Suprapubic skin (tissue), 4 donors: ENCODE measurements at places on chromosomes 4 and X. TPM values are rescaled to one million over a fixed set of nuclear protein-coding genes. Genes with fewer than 3 reads are reported as not detected.

DNA sequence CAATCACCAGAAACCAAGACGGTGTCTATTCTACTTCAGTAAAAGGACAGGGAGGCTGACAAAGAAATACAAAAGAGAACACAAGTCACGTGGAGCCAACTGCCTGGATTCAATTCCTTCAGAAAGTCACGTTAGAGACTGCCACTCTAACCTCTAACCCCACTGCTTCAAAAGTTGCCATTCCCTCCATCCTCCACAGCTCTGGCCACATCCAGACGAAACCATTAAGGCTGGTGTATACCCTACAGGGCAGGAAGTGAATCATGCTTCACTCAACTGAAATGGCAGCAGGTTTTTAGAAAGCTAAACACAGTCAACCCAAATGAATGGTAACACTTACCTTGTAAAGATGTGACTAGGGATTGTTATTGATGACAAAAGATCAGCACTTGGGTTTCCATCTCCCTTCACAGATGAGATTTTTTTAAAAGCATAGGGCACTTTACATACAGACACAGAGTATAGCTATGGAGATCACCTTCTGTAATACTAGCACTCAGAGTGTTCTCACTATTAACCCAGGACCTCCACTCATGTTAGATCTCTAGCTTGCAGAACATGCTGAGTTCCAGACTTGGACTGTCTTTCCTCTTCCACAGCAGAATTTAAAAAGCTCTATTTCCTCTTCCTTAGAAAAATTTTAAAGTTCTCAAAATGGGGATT is 37.4 kb downstream of the MAML3 start:
- DNase-seq, result no peak

DNA sequence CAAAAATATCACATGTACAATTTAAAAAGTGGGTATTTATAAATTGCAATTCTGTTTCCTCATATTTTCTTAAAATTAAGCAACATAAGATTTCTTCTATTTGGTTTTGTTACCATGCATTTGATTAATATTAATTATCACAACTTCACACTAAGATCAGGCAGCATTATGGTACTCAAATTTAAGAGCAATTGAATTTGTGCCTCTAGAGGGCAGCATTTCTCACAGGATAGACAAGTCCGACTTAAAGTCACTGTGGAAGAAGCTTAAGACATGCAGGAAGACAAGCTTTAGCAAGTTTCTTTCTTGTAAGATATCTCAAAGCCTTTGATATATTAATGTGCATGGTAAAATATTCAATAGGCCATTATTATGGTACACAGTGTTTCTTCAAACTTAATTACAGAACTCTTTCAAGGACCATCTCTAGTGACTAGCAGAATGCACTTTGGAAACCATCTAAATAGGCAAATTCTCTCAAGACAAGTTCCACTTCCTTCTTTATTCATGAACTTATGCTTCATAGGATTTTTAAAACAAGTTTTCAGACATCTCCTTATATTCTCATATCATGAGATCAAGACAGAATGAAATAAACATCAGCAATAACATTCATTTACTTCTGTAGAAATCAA is 35.0 kb downstream of the FBXW7 start:
- no peak for DNase-seq

- no peak for DNase-seq
Observed at GRCh38 chr4:1565598-1566295, 118.4 kb downstream of the FAM53A start.

- no peak for DNase-seq
Observed at GRCh38 chr4:81675791-81676393, 204.2 kb upstream of the RASGEF1B start.

DNA sequence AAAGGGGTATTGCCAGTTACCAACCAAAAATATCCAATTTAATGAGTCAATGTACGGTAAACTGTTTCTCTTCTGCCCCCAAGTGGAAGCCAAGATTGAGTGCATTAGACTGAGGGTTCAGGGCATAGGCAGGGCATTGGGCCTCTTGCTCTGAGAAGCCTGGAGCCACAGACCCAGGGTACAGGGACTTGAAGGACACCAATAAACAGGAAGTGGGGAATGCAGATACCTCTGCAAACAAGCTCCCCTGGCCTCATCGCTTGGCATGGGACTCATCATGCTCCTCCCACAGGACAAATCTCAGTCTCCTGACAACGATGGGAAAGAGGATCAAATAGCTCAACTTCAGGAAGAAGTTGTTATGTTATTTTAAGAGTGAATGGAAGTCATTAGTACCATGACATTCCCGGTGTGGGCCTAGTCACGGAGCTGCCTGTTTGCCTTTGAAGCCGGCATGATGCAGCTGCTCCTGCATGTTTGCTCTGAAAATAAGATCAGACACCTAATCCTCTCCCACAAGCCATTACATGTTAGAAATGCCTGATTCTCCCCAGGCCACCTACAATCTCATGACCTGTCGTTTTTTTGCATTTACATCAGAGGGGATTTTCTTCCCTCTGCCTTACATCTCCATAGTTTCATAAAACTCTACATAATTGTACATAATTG is 224.2 kb downstream of the RCHY1 start:
- DNase-seq, result no peak

DNA sequence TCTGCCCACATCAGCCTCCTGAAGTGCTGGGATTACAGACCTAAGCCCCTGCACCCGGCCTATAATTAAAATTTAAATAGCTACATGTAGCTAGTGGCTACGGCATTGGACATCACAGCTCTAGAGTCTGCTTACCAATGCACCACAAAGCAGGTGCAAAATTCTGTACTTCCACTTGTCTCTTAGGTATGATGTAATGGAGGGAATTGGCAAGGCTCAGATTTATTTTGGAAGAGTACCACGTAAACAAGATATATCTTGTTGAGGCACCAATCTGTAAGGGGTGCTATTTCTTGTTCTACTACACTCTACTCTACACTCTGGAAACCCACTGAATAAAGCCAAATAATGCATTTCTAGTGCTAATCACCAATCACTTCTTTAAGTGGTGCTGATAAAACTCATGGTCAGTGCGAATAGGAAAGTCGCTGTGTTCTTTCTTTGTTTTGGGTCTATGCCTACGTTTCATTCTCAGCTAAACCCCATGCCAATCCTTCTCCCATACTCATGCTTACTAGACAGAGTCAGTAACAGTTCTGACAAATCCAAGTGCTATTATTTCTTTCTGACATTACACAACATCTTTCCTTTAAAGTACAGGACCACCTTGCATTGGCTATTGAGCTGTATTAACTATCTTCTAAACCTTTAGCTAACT is 92.3 kb downstream of the GC start:
- DNase-seq, result no peak

DNA sequence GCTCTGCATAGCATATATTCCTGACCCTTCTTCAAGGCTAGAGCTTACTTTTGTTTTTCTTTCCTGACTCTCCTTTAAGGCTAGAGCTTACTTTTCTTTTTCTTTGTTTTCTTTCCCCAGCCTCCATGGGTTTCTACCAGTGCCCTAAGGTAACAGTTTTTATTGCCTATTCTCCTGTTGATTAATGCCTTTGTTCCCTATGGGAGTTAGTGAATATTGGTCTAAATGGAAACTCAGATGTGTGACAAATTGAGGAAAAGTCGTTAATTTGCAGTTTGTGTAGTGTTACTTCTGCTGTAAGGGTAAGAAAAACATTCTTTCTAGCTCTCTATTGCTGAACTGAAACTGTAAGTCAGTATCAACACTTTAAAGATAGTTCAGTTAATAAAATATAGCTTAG is 358.7 kb downstream of the IL15 start:
- DNase-seq, result no peak

DNA sequence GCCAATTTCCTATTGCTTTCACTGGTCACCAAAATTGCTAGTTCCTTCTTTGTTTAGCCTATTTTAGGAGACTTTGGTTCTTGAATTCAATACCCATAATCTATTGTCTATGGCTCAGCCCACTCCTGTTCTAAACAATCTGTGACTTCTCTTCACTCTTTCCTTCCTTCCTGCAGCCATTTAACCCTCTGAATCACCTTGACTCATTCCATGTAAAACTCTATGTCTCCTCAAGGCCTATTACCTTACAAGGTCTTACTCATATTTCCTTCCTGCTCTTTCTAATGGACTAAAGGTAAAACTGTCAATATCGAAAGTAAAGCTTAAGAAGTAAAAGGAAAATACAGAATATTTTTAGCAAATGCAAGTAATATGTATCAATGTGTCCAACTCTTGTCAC is 301.6 kb downstream of the ARHGAP24 start:
- DNase-seq, result no peak

DNA sequence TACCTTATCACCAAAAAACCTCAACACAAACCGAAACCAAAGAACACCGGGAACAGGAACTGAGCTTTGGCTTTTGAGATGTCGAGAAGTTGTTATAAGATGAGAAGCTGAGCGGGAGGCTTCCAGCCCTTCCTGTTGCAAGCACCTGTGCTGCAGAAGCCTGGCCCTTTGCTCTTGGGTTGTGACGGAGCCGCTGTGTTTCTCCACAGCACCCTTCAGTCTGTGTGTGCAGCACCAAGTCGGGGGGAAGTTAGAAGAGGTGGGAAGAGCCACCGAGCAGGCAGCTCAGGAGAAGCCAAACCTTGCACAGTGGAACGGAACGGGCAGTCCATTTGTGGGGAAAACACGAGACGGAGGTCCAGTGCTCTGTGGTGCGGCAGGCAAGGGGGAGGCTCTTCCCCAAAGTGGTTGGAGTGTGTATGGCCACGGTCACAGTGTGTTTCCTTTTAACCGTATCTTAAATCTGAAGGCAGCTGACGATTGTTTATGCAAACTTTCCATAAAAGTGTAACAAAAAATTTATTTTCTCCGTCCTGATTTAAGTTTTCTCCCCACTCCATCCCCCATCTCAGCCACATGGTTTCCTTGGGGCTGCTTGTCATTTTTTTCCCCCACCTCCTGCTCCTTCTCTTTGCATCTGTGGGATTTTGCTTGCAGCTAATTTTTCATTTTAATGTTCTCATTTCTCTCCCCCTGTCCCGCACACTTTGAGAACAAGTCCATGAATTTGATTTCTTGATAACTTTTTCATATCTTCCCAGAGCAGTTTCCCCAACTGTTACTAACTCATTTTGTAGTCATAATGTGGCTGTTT is 123.7 kb downstream of the STOX2 start:
- no peak for DNase-seq

GRCh38 chrX:102863735-102864134 is 73.3 kb upstream of the RAB40AL start:
- peak; percentile 89 for DNase-seq

GRCh38 chrX:22378296-22378695 is 105.6 kb downstream of the CBLL2 start:
- DNase-seq, result no peak

GRCh38 chr4:37732526-37733186 is 46.5 kb upstream of the RELL1 start:
- DNase-seq, result no peak

GRCh38 chrX:134172588-134173259 is 64.3 kb upstream of the CCDC160 start:
- no peak for DNase-seq

GRCh38 chr4:1752284-1753041 is 31.1 kb downstream of the TACC3 start:
- no peak for DNase-seq

- no peak for DNase-seq
Observed at GRCh38 chr4:146124023-146124680, 51.4 kb upstream of the LSM6 start.

GRCh38 chr4:2261110-2261852 is 628 bp downstream of the MXD4 start:
- DNase-seq, result peak; percentile 79

- no peak for DNase-seq
Observed at GRCh38 chr4:157929486-157929885, 243.3 kb downstream of the GASK1B start.

DNA sequence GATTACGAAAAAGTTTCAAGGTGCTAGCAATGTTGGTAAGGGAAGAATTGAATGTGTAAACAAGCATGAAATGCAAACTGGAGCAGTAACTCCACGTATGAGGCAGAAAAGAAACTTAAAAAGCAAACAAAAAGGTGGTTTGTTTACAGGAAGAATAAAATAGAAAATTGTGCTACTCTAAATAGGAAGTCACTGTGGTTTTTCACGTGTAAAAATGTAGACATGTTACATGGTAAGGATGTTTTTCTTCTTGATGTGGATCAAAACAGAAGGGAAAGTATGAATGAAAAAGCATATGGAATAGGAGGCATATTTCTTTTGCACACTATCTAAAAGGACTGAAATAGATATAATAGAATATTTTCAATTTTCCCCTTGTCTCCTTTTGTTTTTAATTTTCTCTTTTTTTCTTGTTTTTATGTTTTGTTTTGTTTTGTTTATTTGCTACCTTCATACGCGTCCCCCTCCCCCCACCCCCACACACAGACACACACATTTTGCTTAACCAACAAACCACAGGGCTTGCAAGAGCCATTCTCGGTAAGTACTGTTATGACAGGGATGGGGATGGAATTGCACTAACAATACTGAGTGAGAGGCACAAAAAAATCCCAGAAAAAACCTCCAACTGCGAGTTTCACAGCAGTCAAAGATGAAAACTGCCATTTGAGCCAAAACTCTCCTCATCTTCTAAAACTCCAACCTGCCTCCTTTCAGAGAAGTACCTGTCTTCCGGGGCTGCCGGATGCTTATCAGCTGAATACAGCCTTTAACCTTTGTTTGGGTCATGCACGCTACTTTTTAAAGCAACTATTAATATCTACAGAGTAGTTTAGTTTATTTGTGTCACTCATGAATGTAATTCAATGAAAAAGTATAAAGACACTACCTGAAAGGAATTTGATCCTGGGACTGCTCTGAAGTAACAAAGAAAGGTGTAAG is 135.8 kb downstream of the IL15 start:
- no peak for DNase-seq

- peak; percentile 83 for DNase-seq
Observed at GRCh38 chr4:168631241-168632162, 134.7 kb downstream of the PALLD start.

- DNase-seq, result no peak
Observed at GRCh38 chrX:13074297-13075262, 30.2 kb upstream of the FAM9C start.

GRCh38 chr4:69936566-69936965 is 5.7 kb downstream of the CSN1S1 start:
- DNase-seq, result no peak

DNA sequence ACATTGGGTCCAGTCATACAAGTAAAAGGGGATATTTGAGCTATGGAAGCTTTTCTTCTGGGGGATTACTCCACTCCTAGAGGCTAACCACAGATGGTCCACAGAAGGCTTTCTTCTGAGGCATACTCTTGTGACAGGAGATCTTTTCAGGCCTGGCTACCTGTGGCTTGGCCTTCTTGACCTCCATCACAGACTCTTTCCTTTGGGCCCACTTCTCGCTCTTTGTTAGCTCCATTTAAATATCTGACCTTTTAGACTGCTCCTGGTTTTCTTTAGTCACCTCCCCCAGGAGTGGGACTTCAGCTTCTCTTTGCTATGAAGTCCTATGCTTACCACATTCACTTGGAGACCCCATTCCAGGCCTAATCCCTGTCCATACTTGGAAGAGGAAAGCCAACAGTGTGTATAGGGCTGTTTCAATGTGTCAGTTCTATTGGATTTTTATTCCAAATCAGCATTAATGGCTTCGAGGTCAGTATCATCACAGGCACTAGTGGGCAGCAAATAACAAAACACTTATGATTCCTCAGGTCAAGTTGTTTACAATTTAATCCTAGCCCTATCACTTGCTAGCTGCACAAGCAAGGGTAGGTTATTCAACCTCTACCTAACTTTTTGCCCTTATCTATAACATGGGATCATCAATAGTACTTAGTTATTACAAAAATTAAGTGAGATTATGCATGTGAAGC is 26.3 kb downstream of the GPC3 start:
- no peak for DNase-seq

The ZNF732 gene
- total RNA-seq, result 1.0 TPM

The SAGE1 gene
- not detected for total RNA-seq

The CT47A7 gene
- total RNA-seq, result not detected

The UPF3B gene
- total RNA-seq, result 6.6 TPM

The HSFX3 gene
- total RNA-seq, result not detected

The COX7B2 gene
- not detected for total RNA-seq

The CSN1S1 gene
- not detected for total RNA-seq

The NUP62CL gene
- 1.4 TPM for total RNA-seq

The PPEF2 gene
- total RNA-seq, result not detected
